ENCODE measurements at places on chromosomes 3 and 15.
A peak's percentile ranks its signal among the peaks of the same experiment; 100 is the strongest.

- no peak for DNase-seq
These were observed 37.5 kb downstream of the EHD4 start for GRCh38 chr15:41934843-41935242.

DNA sequence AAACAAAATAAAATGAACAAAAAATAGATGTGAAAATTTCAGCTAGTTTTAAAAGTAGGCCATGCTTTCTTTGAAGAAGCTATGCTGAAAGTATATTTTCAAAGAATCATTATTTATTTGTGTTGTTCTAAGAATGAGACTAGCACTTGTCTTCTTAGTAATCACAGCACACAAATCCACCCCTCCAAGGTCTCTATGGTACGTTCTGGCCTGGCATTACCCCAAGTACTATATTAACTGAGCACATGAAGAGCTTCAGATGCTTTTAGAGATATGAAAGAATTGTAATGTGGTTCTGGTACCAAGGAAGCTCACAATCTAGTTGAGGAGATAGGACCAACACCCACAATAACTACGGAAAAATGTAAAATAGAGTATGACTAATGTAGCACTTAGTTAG lies 416.5 kb downstream of the PLCL2 start:
- no peak for DNase-seq

GRCh38 chr3:128060473-128061381 lies 8.5 kb downstream of the SEC61A1 start:
- DNase-seq, result no peak

- DNase-seq, result no peak
These were observed 36.6 kb downstream of the MKRN2 start for GRCh38 chr3:12593473-12593872.

- no peak for DNase-seq
These were observed 6.1 kb downstream of the FXR1 start for GRCh38 chr3:180918542-180918941.

GRCh38 chr3:119660474-119661440 lies at the start of gene POPDC2:
POPDC2 (minus strand) TSS chr3:119660589; CDS start chr3:119660423, 166 bp downstream.
- no peak for DNase-seq

- no peak for DNase-seq
These were observed 567.3 kb downstream of the GRM7 start for GRCh38 chr3:7428206-7428718.

GRCh38 chr3:94794563-94794962 lies 731.7 kb downstream of the NSUN3 start:
- DNase-seq, result no peak

- no peak for DNase-seq
These were observed 377.1 kb upstream of the TBL1XR1 start for GRCh38 chr3:177574222-177574856.

DNA sequence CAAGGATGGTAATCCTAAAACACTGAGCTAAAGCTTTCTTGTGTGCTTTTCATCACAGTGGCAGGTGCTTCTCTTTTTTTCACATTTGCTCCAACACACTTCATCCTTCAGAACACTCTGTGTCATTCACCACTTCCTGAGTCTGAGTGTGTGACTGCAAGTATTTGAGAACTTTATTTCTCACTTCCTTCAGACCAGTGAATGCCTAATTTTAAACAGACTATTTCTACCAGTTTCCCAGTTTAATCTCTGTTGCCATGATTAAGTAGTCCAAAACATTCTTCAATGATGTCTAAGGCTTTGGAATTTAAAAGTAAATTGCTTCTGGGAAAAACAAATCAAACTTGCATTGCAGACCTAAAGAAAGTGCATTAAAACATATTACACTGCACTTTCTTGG lies 541.2 kb downstream of the RBMS3 start:
- DNase-seq, result no peak

GRCh38 chr3:132596816-132597433 lies at the start of gene ACKR4:
ACKR4 (plus strand) TSS chr3:132597270; CDS start chr3:132600398, 3,128 bp downstream.
- no peak for DNase-seq

GRCh38 chr15:56950979-56951378 lies 32.5 kb downstream of the TCF12 start:
- no peak for DNase-seq

- DNase-seq, result peak; percentile 1
These were observed 387 bp downstream of the GNB4 start for GRCh38 chr3:179450901-179451264.

GRCh38 chr3:98361289-98361688 lies 7.6 kb downstream of the OR5K4 start:
- DNase-seq, result no peak

- DNase-seq, result no peak
These were observed 632 bp downstream of the CTSH start for GRCh38 chr15:78944202-78944625.

DNA sequence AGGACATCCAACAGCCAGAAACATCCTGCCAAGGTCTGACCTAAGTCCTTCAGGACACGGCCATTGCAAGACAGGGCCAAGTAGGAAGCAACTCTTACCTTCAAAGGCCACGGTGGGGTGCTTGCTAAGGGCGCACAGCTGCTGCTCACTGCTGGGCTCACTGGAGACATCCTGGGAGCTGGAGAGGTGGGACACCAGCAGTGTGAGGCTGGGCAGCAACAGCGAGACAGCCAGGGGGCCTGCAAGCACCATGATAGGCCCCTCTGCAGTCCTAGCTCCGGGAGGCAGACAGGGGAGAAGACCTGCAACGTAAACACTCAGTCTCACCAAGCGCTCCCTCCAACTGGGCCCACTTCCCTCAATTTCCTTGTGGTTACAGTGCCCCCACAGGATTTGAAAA lies 79.2 kb downstream of the SEMA5B start:
- DNase-seq, result peak; percentile 44

DNA sequence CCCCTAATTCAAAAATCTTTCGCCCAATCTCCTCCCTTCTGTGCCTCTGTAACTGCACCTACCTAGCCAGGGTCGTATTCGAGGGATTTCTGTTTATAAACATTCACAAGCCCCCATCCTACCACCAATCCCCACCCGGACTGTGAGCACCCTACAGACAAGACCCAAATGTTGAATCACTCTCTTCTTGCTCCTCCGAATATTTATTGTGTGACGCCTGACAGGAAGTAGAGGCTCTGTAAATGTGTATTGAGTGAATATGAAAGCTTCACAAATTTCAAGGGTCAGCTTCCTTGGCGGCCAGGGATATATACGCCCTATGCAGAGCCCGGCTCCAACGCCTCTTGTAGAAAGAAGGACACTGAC lies 1.6 kb downstream of the BDH1 start:
- DNase-seq, result no peak

DNA sequence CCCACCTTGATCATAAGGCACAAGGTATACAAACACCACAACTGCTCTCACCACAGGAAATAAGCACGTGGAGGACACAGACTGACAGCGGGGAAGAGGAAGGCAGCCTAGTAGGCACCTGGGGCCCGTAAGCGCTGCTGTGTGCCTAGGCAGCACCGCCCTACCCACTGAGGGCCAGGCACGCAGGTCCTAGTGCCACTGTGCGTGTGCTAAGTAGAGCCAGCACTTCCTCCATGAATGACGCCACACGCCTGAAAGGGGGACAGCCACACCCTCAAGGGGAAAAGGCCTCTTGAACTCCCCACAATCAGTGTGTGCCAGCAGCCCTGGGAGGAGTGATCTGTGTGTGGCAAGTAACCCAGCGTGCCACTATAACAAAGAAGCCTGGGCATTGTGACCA lies 73.0 kb downstream of the ATP1B3 start:
- no peak for DNase-seq

- no peak for DNase-seq
These were observed 557.8 kb upstream of the CCDC54 start for GRCh38 chr3:106819440-106819839.

GRCh38 chr15:55846116-55846707 lies 103.3 kb upstream of the PRTG start:
- DNase-seq, result peak; percentile 47

DNA sequence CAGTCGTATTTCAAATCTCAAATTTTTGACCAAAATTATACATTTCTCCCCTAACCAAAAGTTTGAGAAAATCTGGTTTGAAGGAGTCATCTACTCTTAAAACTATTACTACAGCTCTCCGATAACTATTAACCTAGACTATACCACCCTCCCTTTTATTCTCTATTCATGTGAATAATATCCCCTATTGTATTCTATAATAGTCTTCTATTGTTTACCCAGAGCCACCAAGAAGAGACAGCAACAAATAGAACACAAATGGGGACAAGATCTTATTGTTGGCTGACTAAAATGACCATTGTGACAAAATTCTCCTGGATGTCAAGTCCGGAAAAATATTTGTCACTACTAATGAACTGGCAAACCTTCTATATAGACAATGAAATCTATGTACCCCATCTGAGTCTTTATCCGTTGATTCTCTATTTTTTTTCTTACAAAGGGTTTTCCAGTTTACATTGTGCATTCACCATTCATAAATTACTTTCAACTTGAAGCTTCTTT lies 618.0 kb downstream of the CADM2 start:
- no peak for DNase-seq

GRCh38 chr3:48543271-48543866 lies 13.2 kb downstream of the PFKFB4 start:
- DNase-seq, result no peak

- DNase-seq, result no peak
These were observed 21.1 kb upstream of the GBE1 start for GRCh38 chr3:81782585-81782984.

GRCh38 chr15:43212299-43212698 lies 8.5 kb downstream of the EPB42 start:
- no peak for DNase-seq

GRCh38 chr3:42668793-42669217 lies 15.3 kb downstream of the ZBTB47 start:
- DNase-seq, result no peak

DNA sequence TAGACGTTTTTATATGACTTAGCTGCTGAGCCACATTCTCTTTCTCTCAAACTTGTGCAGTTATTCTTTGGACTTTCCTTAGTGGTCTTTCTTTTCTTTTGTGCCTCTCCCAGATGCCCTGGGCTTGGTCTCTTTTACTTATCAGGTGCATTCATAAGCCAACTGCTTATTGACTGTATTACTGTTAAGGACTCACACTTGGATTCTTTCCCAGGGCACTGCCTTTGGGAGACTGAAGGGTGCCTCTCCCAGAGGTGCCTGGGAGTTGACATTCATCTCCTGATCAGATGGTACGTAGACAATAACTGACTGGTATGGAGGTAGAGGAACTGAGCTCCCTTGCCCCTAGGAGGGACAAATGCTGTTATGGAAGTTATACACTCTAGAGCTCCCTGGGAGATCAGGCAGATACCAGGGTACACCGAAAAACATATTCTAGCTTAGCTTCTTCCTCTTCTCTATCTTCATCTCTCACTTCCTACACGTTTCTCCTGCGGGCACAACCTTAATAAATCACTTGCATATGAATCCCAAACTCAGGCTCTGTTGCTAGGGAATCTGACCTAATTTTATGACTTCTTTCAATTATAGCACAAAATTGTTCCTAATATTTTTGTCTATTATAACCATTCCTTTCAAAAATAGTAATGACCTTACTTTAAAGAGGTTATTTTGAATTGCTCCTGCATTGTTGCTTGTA lies 24.7 kb downstream of the PARP15 start:
- no peak for DNase-seq

DNA sequence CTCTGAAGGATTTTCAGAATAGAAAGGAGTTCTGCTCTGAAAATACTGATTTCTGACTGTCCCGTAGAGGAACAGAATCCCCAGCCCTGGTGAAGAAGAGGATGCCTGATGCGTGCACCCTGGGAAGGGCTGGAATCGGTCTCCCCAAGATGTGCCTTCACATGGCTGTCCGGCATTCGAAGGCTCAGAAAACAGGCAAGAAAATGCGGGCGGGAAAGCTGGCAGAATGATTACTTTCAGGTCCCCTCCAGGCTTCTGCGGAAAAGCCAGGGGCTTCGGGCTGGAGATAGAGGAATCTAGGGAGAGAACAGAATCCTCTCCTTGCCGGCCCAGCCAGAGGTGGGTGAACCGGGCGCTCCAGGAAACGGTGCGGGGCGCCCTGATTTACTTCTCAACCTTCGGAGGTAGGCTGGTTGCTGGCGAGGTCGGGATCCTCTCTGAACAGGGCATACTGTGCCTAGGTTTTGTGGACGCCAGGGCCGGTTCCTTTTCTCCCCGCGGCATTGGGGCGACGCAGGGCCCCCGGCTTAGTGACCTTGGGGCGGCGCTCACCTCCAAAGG lies 2.5 kb downstream of the FOXL2NB start:
- DNase-seq, result no peak

- no peak for DNase-seq
These were observed 38.1 kb upstream of the IQSEC1 start for GRCh38 chr3:13111173-13111872.

GRCh38 chr15:29596266-29596665 lies 226.0 kb downstream of the TJP1 start:
- no peak for DNase-seq

GRCh38 chr3:54122324-54123002 lies at the start of gene CACNA2D3:
CACNA2D3 (plus strand) TSS chr3:54122552.
- no peak for DNase-seq

- no peak for DNase-seq
These were observed 21.2 kb downstream of the STARD5 start for GRCh38 chr15:81302701-81303109.

GRCh38 chr3:33652736-33653135 lies 65.3 kb downstream of the CLASP2 start:
- DNase-seq, result no peak

DNA sequence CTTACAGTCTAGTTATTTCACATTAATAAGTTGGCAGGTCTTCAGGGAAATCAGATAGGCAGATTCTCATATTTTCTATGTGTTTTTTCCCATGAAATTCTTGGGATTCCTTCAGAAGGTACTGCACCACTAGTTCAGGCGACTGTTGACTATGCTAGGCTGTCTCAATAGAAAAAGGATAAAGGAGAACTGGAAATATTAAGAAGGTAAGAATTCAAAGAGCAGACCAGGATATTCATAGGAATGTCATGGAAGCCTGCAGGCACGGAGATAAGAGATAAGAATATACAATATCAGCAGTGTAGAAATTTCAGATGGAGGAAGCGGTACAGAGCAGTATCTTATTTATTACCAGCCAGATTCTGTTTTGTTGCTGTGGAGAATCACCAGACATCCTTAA lies 432.1 kb upstream of the MDFIC2 start:
- no peak for DNase-seq

GRCh38 chr15:57914350-57915055 lies 151.0 kb downstream of the ALDH1A2 start:
- no peak for DNase-seq

DNA sequence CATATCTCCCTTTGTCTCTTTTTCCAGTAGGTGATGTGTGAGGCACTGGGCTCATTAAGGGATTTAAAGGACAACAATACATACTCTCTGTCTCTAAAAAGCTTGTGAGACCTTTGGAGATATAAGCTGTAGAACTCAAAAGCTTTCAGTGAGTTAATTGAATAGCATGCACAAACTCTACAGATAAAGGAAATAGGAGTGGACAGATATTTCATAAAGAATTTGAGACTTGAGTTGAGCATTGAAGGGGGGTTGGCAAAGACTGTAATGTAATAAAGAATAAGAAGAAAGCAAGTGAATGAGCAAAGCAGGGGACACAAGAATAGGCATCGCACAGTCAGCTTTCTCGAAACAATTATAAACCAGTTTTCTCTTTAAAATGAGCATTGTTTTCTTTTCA lies 583.4 kb upstream of the DPPA4 start:
- no peak for DNase-seq

GRCh38 chr15:38660738-38661137 lies 96.1 kb upstream of the RASGRP1 start:
- DNase-seq, result no peak

Measured in NCI-H1092 (cell line).